ENCODE measurements at places on chromosomes 5 and 9.

GRCh38 chr5:129082225-129083136, 12.1 kb upstream of the ISOC1 start:
- no peak for DNase-seq

- no peak for DNase-seq
These were observed 2.8 kb downstream of the NIPSNAP3A start for GRCh38 chr9:104750185-104750767.

GRCh38 chr5:91386120-91386519, 3.0 kb upstream of the ARRDC3 start:
- no peak for DNase-seq

GRCh38 chr9:110188991-110189390, 19.0 kb downstream of the C9orf152 start:
- no peak for DNase-seq

GRCh38 chr9:107698779-107699178, 209.2 kb upstream of the KLF4 start:
- peak; percentile 6 for DNase-seq

- DNase-seq = no peak
These were observed 1336.2 kb upstream of the C9orf72 start for GRCh38 chr9:28909526-28909925.

GRCh38 chr5:91384671-91385430, 1.7 kb upstream of the ARRDC3 start:
- peak; percentile 92 for DNase-seq

DNA sequence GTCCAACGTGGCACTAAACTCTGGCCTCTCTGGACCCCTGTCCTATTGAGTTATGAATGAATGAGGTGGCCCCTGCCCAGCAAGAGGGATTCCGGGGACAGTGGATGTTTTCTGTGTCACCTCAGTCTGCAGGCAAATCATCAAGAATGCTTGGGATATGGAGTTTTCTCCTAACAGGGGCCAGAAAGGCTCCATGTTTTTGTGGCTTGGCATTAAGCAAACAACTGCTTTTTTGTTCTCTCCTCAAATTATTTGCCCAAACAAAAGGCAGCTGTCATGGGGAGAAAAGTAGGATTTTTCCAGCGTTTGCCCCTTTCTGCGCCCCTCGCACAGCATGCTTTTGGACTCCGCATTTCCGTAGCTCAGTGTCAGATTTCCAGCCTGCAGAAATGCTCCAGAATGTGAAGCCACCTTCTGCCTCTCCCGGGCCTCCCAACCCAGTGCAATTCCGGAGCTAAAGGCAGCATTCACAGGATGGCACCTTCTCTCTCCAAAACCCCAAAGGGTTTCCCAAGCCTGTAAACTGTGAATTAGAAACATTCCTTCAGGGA, 553.3 kb downstream of the CCDC171 start:
- no peak for DNase-seq

DNA sequence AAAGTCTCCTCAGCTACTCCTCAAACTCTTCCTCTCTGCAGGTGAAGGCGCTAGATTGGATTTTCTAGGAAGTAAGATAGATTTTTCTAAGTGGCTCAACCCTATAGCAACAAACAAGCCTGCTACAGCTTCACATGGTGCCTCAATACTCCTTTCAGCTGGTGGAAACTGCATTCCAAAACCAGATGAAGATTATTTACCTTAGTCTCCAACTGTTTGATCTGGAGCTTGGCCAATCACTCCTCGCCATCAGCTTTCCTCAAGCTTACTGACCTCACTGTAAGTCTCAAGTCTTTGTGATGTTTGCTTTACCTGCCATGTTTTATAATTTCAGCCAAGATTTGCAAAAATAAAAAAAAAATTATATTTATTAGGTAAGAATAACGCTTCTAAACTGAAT, 622.4 kb downstream of the CHSY3 start:
- no peak for DNase-seq

DNA sequence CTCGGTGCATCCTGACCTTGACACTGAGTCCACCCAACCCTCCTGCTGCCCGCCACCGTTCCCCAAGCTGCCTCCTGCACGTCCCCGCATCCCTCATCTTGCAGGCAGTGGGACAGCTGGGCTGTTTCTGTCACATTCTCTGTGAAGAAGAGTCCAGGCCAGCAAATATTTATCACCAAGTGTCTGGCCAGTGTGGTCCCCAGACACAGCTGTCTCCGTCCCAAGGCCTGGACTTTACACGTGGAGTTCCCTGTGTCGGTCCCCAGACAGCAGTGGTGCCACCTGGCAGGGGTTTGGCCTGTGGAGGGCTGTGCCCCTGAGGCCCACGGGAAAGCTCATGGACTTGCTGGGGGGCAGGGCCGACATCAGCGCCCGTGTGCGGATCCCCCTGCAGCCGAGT, 9.2 kb upstream of the SLC12A7 start:
- DNase-seq = no peak

- DNase-seq = no peak
These were observed 24.9 kb downstream of the LIFR start for GRCh38 chr5:38531518-38531917.

- DNase-seq = no peak
These were observed 471.3 kb downstream of the TMEM232 start for GRCh38 chr5:110255194-110255593.

- DNase-seq = no peak
These were observed 1833.8 kb downstream of the EFNA5 start for GRCh38 chr5:105836887-105837286.

GRCh38 chr5:81530919-81531318, 137.0 kb upstream of the ACOT12 start:
- DNase-seq = no peak

GRCh38 chr9:107548298-107549142, 59.0 kb upstream of the KLF4 start:
- DNase-seq = no peak

GRCh38 chr5:32100230-32100629, 73.9 kb downstream of the GOLPH3 start:
- DNase-seq = no peak

GRCh38 chr5:157860898-157861890, 2.2 kb upstream of the CLINT1 start:
- DNase-seq = no peak

DNA sequence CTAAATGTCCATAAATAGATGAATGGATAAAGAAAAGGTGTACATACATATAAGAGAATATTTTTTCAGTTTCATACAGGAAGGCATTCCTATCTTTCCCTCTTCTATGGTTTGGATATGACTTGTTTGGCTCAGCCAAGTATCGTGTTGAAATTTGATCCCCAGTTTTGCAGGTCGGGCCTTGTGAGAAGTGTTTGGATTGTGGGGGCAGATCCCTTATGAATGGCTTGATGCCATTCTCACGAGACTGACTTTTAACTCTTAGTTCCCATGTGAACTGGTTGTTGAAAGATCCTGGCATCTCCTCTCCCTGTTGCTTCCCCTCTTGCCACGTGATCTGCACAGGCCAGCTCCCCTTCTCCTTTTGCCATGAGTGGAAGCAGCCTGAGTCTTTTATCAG, 421.1 kb upstream of the FTMT start:
- no peak for DNase-seq

GRCh38 chr9:38285236-38285635, 107.3 kb upstream of the ALDH1B1 start:
- no peak for DNase-seq

- no peak for DNase-seq
These were observed 2.6 kb downstream of the PCSK5 start for GRCh38 chr9:75893106-75893505.

- DNase-seq = peak; percentile 42
These were observed 169.1 kb downstream of the YTHDC2 start for GRCh38 chr5:113682497-113683136.

DNA sequence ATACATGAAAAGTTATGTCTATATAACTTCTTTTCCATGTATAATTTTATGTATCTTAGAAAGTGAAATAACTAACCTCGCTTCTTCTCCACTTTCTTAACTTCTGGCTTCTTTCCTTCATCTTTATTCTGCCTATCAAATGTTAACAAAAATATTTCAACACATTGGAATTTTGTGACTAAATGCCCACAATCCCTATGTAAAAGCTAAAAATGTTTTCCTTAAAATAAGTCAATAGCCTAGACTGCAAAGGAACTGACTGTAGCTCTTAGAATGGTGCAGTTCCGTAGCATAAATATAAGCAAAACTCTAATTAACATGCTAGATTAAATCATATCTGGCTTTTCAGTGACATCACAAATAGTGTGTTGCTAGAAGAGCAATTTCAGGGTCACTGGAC, 40.9 kb downstream of the PSIP1 start:
- no peak for DNase-seq

- peak; percentile 11 for DNase-seq
These were observed 53.9 kb downstream of the TRIO start for GRCh38 chr5:14197056-14197455.

GRCh38 chr9:120886490-120886967, 9.5 kb upstream of the PHF19 start:
- DNase-seq = no peak

GRCh38 chr5:73363911-73364730, 84.5 kb downstream of the FOXD1 start:
- no peak for DNase-seq

- no peak for DNase-seq
These were observed 156.2 kb upstream of the SLC44A1 start for GRCh38 chr9:105087910-105088898.

DNA sequence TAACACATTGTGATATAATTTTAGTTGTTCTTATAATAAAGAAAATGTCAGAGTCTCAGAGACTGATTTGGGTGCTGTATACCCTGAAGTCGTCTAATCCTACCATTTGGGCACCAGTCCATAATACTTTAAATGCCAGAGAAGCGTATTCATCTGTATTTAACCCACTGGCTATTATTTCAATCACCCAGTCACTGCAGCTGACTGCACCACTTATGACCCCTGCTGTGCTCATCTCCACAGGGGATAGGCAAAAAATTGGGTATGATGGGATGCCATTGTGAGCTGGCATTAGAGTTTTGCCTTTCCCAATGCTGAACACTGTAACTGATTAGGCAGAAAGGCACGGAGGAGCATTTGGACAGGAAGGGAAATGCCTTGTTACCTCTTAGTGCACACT, 599.7 kb downstream of the CAAP1 start:
- peak; percentile 43 for DNase-seq

DNA sequence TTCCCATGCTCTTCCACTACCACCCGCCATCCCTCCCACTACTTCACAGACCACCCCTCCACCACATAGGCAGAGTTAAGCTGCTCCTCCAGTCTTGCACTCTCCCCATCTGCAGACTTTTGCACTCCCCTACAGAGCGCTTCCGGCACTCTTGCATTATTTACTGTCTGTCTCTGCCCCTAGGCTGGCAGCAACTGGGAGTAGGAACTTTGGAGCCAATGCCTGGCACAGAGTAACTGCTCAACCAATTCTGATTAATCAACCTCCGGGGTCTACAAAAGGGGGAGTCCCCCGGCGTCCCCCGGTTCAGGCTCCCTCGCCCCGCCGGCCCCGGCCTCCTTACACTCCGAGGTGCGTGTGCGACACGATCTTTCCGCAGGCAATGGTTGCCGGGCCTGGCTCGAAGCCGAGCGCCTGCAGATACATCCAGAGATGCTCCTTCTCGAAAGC, 498 bp downstream of the HAUS6 start:
- DNase-seq = peak; percentile 20

DNA sequence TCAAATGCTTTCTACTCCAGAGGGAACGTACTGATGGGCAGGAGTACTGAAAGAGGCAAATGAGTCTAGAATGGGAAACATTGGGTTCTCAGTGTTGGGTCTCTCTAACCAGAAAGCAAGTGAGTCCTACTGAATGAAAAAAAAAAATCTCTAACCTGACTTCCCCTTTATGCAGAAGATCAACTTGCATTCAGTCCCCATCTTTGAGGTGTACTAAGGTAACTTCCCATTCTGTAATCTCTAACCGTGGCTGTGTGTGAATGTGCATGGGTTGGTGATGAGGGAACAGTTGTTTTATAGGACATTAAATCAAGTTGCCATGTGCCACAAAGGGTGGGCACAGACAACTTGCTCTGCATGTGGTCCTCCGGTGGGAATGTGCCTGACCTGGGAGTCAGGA, 264.6 kb upstream of the CLINT1 start:
- DNase-seq = no peak

- no peak for DNase-seq
These were observed 3.9 kb downstream of the NIPAL4 start for GRCh38 chr5:157463621-157464518.

- no peak for DNase-seq
These were observed 70.8 kb downstream of the IL6ST start for GRCh38 chr5:55923865-55924500.

DNA sequence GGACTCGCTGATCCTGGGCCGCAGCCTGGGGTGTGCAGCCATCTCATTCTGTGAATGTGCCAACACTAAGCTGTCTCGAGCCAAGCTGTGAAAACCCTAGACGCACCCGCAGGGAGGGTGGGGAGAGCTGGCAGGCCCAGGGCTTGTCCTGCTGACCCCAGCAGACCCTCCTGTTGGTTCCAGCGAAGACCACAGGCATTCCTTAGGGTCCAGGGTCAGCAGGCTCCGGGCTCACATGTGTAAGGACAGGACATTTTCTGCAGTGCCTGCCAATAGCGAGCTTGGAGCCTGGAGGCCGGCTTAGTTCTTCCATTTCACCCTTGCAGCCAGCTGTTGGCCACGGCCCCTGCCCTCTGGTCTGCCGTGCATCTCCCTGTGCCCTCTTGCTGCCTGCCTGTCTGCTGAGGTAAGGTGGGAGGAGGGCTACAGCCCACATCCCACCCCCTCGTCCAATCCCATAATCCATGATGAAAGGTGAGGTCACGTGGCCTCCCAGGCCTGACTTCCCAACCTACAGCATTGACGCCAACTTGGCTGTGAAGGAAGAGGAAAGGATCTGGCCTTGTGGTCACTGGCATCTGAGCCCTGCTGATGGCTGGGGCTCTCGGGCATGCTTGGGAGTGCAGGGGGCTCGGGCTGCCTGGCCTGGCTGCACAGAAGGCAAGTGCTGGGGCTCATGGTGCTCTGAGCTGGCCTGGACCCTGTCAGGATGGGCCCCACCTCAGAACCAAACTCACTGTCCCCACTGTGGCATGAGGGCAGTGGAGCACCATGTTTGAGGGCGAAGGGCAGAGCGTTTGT, 19.9 kb downstream of the PTGES2 start:
- DNase-seq = no peak

DNA sequence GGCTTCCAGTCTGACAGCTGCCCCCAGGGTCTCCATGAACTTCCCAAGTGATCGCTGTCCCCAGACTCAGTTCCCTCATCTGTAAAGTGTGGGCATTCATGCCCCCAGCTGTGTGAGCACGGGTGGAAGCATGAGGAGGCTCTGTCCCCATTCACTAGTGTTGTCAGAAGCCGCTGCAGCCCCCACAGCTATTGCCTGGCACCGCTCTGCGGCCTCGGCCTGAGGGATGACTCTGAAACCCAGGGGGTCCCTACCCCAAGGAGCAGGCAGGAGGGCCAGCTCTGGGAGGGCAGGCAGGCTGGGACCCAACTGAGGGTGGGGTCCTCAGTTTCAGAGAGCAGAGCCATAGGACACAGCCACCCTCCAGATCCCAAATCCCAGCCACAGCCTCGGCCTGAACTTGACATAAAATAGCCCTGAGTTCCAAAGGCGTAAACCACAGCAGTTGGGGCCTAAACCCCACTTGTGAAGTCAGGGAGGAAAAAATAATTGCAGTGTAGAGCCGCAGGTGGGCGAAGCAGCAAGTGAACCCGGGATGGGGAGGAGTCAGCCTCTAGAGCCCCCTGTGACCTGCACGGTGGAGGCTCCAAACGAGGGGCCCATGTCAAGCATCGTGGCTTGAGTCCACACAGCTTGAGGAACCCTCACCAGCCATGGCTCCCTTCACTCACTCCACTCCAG, 66.0 kb upstream of the ADAMTS2 start:
- DNase-seq = no peak

- DNase-seq = no peak
These were observed 9.0 kb downstream of the SLC36A1 start for GRCh38 chr5:151456321-151456940.

- DNase-seq = no peak
These were observed 133.5 kb downstream of the PSAT1 start for GRCh38 chr9:78430387-78430786.
